Naive thymus-derived CD4-positive, alpha-beta T cell (primary cell): ENCODE measurements at places on chromosomes 11 and 22. TPM values are rescaled to one million over a fixed set of nuclear protein-coding genes. Genes with fewer than 3 reads are reported as not detected.
A peak's percentile ranks its signal among the peaks of the same experiment; 100 is the strongest.

- no peak for DNase-seq
These were observed 35.5 kb upstream of the VWA5A start for GRCh38 chr11:124079631-124080326.

DNA sequence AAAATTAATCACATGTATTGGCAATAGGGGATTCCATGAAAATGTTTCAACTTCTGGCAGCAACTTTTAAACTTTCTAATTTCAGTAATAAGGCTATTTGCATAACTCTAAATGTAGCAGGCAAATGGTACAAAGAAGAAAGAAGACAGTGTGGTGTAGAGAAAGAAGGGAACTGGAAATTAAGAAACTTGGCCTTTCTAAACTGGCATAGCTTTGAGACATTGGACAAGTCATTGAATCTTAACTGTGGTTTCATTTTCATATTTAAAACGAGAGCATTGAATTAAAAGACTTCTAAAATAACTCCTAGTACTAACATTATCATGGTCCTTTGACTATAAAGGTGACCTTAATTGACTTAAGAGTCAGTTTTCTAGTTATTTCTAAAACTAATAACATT lies 125.0 kb downstream of the UVRAG start:
- DNase-seq = no peak

GRCh38 chr11:12235947-12236743 lies 125.8 kb downstream of the MICAL2 start:
- DNase-seq = peak; percentile 76

GRCh38 chr11:120057595-120058581 lies 80.0 kb downstream of the TRIM29 start:
- no peak for DNase-seq

DNA sequence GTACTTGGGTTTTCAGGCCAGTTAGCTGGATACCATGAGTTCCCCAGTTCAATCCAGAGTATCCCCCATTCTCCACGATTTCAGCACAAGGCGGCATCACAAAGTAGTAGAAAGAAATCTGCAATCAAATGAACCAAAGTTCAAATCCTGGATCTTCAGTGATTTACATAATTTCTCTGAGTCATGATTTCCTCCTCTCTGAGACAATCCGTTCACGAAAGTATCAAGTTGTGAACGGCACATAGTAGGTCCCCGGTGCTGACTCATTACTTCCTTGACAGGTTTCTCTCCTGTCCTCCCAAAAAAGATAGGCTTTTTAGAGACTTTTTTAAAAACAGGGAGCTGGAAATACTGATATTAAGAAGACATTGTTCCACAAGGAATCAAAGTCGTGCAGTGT lies 69.1 kb upstream of the AKIP1 start:
- no peak for DNase-seq

DNA sequence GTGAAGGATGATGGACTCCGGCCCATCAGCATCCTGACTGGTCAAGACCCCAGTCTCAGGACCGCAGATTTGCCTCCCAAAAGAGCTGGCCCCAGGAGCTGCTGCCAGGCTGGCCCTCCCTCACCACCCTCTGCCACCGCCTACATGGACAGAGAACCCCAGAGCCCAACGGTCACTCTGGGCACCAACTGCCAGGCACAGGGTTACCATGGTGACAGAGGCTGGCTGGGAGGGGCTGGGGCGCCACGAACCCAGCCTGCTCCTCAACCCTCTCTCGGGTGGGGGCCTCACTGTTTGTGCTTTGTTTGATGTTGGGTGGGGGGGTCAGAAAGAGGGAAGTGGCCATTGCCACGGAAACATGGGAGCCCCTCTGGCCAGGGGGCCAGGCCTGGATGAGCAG lies 55.8 kb downstream of the ELFN2 start:
- no peak for DNase-seq

DNA sequence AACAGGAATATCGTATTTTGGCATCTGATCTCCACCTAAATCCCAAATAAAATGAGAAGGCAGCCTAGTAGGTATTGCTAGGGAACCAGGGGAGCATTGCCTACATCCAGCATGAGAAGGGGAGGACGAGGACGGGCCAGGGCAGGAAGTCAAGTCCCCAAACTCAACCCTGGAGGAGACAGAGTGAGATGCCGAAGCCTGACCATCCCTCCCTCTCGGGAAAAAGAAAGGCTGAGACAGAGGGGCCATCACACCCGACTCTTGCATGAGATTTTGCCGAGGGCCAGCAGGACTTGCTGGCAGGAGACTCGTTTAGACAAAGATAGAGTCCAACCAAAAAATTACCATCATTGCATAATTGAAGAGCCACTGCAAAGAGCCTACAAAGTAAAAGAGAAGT lies 50.2 kb upstream of the SPATA19 start:
- no peak for DNase-seq

- no peak for DNase-seq
These were observed at the start of gene SCN4B for GRCh38 chr11:118152552-118153471. Gene SCN4B, minus strand, starts transcription at chr11:118152823. Its CDS starts 150 bp downstream, at chr11:118152673.

DNA sequence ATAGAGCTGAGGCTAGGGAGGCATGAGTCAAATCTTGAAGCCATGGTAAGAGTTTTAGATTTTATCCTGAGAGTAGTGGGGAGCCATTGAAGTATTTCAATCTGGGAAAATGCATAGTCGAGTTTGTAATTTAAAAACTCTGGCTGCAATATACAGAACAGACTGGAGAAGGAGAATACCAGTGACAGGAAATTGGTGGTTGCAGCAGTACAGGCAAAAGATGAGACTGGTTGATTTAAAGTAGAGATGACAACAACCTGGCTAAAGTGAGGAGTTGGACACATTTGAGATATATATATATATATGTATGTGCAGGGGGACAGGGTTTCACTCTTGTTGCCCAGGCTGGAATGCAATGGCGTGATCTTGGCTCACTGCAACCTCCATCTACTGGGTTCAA lies 6.2 kb downstream of the HORMAD2 start:
- no peak for DNase-seq

GRCh38 chr11:126310992-126311310 lies 7.1 kb downstream of the DCPS start:
- no peak for DNase-seq

DNA sequence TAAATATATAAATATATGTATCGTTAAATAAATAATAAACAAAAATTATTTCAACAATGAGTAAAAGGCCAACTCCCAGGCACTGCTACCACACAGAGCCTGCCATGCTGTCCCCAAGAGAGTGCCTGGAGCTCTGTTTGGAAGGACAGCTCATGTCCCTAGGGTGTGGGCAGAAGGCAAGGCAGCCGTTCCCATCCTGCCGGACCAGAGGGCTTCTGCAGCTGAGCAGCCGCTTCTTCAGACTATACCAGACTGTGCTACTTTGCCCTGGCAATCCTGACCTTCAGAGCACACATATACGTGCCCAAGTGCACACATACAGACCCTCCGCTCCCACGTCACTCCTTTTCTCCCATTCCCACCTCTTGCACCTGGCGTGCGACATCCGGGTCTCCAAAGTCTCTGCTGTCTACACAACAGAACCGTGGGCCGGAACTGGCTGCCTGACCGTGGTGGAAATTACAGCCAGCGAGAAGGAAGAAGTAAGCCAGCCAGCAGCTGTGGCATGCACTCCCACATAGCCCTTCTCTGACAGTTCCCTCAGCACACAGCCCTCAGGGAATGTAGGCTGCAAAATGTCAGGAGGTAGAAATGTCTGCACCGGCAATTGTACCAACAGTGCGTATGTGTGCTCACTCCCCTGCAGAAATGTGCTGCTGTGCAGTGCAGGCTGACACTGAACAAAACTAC lies 24.0 kb downstream of the PAX6 start:
- no peak for DNase-seq

DNA sequence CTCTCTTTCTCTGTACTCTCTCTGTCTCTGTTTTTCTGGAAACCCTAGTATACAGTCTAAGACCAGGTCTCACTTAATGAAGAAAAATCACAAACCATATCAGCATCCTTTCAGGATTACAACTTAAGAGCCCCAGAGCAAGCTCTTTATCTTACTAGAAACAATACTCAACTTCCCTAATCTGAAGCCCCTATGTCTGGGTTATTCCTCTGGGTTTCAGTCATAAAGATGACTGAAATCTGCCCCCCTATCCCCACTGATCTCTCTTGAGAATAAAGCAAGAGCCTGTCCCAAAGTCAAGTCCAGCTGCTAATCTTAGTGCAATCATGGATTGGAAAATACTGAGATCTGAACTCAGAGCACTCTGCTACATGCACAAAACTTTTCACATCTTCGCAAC lies 53.9 kb upstream of the PICALM start:
- no peak for DNase-seq

DNA sequence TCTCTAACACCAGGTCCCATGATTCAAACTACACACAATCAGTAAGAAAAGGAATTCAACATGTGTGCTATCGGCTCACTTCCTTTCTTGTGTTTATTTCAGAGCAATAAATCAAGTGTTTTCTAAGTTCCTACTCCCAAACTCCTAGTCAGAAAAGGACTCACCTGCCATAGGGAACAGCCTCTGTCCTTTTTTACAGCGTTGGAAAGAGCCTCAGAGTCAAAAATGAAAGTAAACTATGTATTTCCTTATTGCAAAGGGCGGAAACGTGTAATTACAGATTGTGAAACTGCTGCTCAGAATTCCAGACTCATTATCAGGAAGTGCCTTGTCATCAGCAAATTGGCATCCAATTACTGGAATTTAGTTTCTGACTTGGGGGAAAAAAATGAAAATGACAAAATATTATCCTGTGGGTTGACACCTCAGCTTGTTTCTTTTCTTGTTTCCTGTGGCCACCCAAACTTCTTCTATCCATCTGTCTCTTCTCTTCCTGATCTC lies at the start of gene CASP4:
TSS of gene CASP4 (minus strand) at position 220 of the 501 bp plus-strand sequence. CDS start at position 171, 49 bp downstream.
- DNase-seq = peak; percentile 49

DNA sequence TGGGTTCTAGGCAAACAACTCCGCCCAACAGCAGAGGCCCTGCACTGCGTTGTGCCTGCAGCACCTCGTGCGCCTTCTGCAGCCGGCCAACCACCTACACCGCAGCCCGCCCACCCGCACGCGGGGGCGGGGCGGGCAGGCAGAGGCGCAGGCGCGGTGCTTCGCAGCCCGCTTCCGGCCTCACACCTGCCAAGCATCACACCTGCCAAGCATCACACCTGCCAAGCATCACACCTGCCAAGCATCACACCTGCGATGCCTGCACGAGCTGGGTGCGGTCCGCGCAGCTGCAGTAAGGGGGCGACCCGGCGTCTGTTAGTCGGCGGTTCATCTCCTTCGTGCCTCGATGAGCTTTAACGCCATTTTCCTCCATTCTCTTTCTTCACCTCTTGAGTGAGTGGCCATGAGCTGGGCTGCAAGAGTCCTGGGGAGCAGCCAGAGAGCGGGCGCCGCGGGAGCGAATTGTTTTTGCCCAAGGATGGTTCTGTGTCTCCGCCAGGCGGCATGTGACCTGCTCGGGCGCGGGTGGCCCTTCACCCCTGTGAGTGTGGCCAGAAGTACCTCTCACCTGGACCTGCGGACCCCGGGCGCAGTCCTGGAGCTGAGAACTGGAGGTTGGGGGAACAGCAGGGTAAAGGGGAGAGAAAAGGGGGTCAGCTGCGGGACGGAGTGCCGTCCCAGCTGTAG lies at the start of gene LDHAL6A:
TSS of gene LDHAL6A (plus strand) at position 171 of the 687 bp plus-strand sequence. CDS start 825 bp downstream, outside the sequence.
- no peak for DNase-seq

- DNase-seq = no peak
These were observed 5.4 kb upstream of the HMOX1 start for GRCh38 chr22:35375526-35375925.

DNA sequence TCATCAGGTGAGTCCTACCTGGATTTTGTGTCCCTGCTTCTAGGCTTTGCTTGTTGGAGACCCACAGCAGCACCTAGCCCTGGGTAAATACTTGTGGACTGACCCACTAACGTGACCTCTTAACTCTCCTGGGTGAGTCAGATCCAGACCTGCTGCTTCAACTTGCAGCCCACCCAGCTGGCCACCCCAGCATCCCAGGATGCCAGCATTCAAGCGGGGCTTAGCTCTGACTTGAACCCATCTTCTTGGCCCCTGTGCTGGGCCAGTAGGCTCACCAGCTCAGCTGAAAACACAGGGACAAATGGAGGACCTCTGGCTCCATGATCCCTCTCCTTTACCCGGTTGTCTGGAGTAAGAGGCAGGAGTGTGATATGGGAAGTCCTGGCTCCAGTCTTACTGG lies 33.5 kb downstream of the PARVG start:
- DNase-seq = no peak

DNA sequence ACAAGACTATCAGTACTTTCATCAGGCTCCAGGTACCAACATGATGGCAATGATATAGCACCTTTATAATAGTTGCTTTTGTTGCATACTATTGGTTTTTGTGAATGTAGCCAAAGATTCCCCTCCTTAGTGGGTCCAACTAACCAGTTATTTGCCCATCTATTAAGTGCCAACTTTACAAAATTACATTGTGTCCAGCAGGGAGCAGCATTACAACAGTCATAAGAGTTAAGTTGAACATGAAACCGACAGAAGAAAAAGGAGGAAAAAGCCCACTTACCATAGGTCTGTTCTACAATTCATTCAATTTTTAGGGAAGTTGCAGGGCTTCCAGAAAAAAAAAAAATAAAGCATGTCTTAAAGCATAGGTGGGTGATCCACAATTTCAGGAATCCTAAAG lies 21.6 kb downstream of the IMMP1L start:
- DNase-seq = no peak

- DNase-seq = no peak
These were observed 509.0 kb upstream of the B3GAT1 start for GRCh38 chr11:134920851-134921608.

GRCh38 chr11:123239191-123240150 lies 44.4 kb upstream of the CLMP start:
- DNase-seq = no peak

- no peak for DNase-seq
These were observed 18.9 kb downstream of the PRDM11 start for GRCh38 chr11:45165386-45165785.

DNA sequence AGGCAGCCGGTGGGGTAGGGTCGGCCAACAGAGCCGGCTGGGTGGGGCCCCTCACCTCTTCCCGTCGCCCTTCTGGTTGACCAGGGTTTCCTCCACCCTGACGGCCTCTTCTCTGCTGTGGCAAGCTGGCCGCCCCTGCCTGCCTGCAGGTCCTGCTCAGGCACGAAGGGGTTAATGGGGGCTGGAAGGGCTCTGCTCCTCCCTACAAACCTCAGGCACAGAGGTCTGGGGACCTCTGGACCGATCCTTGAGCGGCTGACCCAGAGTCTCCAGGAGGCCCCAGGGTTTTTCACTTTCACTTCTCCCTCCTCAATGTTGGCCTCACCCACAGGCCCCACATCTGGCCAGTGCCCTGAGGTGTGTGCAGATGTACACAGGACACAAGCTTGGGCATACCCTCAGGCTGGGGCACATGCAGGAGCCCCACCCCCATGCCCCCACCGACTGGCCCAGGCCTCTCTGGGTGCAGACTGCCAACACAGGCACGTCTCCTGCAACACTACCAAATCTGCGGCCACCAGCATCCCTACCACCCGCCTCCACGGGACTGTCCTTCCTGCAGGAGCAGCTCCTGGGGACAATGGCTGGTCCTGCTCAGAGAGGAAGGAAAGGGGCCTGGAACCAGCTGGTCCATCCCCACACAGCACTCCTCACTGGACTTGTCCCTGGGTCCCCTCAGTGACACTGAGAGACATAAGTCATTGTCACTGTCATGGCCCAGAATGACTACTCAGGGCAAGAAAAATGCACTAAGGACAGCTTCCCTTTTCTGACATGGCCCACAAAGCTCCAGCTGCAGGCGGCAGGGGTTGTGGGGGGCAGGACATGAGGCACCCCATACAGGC lies 3.2 kb upstream of the TBX1 start:
- no peak for DNase-seq

- DNase-seq = no peak
These were observed 17.0 kb upstream of the GLYATL1B start for GRCh38 chr11:59069087-59069486.

Gene MMP8
- not detected for total RNA-seq

Gene SBF1
- 181 TPM for total RNA-seq

Gene BATF2
- total RNA-seq = not detected

Gene TRIM29
- total RNA-seq = not detected

Gene NOX4
- total RNA-seq = not detected in 2 replicates

Gene ROBO4
- not detected for total RNA-seq

Gene NTM
- not detected for total RNA-seq

Gene ALDH3B2
- not detected in 2 replicates for total RNA-seq
